Left renal cortex interstitium (tissue), 4 donors: ENCODE measurements at places on chromosomes 16 and 17.

DNA sequence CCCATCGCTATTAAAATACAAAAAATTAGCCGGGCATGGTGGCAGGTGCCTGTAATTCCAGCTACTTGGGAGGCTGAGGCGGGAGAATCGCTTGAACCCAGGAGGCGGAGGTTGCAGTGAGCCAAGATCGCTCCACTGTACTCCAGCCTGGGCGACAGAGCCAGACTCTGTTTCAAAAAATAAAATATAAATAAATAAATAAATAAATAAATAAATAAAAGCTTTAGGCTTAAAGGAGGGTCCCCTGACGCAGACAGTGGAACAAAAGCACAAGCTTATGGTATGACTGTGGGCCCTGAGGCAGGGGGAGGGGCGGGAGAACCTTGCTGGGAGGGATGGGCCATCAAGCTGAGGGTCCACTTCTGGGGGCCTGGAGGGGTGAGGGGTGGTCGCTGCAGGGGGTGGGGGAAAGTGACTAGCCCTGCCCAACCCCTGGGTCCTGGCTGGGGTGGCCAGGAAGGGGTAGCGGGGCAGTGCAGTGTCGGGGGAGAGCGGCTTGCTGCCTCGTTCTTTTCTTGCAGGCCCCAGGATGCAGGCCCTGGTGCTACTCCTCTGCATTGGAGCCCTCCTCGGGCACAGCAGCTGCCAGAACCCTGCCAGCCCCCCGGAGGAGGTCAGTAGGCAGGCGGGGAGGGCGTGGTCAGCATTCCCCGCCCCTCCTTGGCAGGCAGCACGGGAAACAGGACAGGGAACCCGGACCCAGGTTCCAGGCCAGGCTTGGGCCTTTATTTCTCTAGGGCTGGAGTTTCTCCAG is 4.7 kb downstream of the SERPINF1 start:
- DNase-seq: no peak

DNA sequence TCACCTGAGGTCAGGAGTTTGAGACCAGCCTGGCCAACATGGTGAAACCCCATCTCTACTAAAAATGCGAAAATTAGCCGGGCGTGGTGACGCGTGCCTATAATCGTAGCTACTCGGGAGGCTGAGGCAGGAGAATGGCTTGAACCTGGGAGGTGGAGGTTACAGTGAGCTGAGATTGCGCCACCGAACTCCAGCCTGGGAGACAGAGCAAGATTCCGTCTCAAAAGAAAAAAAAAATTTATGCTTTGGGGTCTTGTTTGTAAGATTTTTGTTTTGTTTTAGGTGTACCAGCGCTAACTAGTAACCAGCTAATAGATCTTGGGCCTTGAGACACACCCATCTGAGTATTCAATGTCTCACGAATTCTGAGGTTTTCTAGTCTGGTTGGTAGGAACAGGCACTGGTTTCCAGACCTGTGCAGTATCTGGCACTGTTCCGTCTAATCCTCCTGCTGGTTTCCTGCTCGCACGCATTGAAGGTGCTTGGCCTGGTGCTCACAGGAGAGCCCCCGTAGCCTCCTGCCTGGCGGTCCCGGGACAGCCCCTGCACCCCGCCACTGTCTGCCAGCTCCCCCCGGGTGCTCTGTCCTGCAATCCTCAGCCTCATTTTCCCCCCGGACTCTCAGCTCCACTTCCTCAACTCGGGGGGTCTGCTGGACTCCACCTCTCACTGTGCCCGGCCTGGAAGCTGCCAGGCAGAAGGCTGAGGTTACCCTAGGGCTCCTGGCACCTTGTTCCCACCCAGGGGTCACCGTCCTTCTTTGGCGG is 10.6 kb upstream of the DUS1L start:
- DNase-seq: no peak

DNA sequence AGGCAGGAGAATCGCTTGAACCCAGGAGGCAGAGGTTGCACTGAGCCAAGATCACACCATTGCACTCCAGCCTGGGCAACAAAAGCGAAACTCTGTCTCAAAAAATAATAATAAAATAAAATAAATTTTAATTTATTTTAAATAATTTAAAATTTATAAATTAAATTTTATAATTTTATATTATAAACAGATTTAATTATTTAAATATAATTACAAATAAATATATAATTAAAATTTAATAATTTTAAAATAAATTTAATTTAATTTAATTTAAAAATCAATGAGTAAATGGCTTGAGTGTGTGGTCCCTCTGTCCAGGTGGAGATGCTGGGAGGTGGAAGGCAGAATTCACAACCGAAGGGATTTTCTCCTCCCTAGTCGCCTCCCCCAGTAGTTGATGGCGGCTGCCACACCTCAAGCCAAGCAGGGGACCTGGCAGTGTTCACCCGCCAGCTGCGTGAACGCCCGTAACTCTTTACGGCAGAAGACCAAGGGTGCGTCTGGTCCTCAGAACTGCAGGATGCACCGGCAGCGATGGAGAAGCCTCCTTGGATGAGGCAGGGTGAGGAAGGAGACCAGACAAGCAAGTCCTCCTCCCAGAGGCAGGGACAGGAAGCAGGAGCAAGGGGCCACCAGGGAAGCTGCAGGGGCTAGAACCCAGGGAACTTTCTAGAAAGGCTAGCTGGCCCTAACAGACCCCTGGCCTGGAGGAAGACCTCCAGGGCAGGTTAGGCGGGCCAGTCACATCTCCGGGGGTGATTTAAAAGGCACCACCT is 22.9 kb upstream of the KRT17 start:
- no peak for DNase-seq

DNA sequence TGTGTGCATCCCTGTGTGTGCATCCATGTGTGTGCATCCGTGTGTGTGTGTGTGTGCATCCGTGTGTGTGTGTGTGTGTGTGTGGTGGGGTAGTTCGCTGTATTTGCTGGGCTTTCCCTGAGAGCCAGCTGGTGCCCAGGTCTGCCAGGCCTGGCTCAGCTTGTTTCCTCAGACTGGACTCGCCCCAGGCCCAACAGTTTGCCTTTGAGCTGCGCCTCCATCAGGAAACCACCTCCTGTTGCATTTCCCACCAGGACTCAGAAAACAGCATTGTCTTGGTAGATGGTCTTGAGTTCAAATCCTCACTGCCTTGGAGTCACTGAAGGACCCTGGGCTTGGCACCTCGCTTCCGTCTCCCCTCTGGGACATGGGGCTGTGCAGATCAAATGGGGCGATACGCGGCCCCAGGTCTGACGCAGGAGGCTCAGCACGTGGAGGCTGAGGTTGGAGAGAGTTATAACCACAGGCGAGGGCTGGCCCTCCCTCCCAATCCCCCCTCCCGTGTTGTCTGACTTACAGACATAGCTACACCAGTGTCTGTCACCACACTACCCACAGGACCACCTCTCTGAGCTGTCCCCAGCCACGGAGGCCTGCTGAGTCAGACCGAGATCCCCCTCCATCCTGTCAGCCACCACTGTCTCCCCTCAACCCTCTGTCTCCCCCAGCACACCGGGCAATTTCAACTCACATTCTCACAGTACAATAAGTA is 4.7 kb downstream of the ITGAE start:
- no peak for DNase-seq
